ENCODE measurements at places on chromosomes 4 and X. TPM values are rescaled to one million over a fixed set of nuclear protein-coding genes. Genes with fewer than 3 reads are reported as not detected.

GRCh38 chrX:64169988-64170387 lies 35.5 kb downstream of the AMER1 start:
- no peak overlapping the region for H3K27ac ChIP-seq
- no peaks in the 10 kb centered on the region for H3K36me3 ChIP-seq
- H3K27me3 ChIP-seq: no peaks in the 10 kb centered on the region
- no peak for DNase-seq
- no peak overlapping the region for H3K4me3 ChIP-seq

The GLOD5 gene
- not detected for total RNA-seq

DNA sequence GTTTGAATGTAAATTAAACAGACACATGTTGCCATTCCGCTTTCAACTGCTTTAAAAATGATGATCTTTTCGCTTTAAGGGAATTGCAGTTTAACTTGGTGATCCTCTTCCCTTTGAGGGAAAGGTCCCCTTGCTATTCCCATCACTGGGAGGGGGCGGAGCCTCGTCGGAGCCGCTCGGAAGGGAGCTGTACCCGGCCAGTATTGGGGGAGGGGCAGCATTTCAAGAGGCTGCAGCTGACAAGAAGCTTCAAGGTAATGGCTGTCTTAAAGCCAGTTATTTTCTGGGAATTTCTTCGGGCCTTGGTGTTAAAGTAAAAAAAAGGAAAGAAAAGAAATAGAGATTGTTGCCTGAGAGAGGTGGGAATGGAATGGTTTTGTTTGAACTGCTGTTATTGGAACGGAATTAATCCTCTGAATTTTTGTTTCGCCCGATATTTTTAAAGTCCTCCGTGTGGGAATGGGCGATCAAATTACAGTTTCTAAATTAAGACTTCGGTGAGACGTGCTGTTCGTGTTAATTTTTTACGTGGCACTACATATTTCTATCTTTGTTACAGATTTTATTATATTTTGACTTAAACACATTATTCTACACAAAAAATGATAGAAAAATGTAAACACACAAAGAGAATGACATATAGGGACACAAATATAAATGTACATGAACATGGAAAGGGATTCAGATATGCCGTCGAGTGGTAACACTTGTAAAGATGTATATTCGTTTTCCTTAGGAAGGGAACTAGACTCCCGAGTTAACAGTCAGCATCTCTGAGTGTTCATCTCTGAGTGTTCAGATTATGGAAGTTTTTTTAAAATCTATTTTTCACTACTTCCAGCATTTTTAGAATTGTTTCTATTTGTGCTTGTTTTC lies 9.2 kb downstream of the PWWP3B start:
- H3K4me1 ChIP-seq: no peaks in the 10 kb centered on the region
- no peak for DNase-seq
- H3K27me3 ChIP-seq: no peaks in the 10 kb centered on the region
- H3K27ac ChIP-seq: no peak overlapping the region
- H3K36me3 ChIP-seq: no peaks in the 10 kb centered on the region

GRCh38 chrX:111102636-111103035 lies 6.6 kb downstream of the PAK3 start:
- peaks cover 6% of the 10 kb centered on the region for H3K27me3 ChIP-seq
- no peaks in the 10 kb centered on the region for H3K36me3 ChIP-seq
- peaks cover 9% of the 10 kb centered on the region for H3K4me1 ChIP-seq
- DNase-seq: no peak

DNA sequence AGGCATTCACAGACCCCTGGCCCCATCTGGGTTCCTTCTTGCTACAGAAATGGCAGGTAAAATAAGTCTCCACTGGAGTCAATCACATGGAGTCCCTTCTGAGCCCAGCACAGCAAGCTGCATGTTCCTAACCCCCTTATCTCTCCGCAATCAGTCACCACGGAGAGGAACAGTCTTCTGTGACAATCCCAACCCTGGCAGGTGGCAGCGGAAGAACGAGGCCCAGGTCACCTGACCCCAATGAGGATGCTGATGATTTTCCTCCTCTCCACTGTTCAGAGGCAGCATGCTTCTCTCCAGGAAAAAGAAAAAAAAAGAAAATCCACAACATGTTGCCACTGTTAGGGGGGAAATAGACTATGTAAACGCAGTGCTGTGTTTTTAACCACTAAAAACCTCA lies 50.1 kb downstream of the TSPAN5 start:
- peaks cover 62% of the 10 kb centered on the region for H3K4me1 ChIP-seq
- H3K4me3 ChIP-seq: no peak overlapping the region
- H3K27ac ChIP-seq: no peak overlapping the region
- DNase-seq: no peak
- peaks cover 15% of the 10 kb centered on the region for H3K36me3 ChIP-seq
- no peaks in the 10 kb centered on the region for H3K27me3 ChIP-seq

GRCh38 chrX:12149670-12150407 lies 11.6 kb downstream of the FRMPD4 start:
- no peak overlapping the region for H3K27ac ChIP-seq
- no peaks in the 10 kb centered on the region for H3K36me3 ChIP-seq
- no peak overlapping the region for H3K4me3 ChIP-seq
- no peaks in the 10 kb centered on the region for H3K27me3 ChIP-seq
- no peaks in the 10 kb centered on the region for H3K4me1 ChIP-seq
- DNase-seq: no peak

- H3K4me1 ChIP-seq: no peaks in the 10 kb centered on the region
- DNase-seq: no peak
- no peak overlapping the region for H3K27ac ChIP-seq
- H3K27me3 ChIP-seq: no peaks in the 10 kb centered on the region
- H3K36me3 ChIP-seq: no peaks in the 10 kb centered on the region
Observed at GRCh38 chr4:173685165-173685830, 155.3 kb upstream of the HAND2 start.

GRCh38 chr4:21641696-21642095 lies 306.9 kb downstream of the KCNIP4 start:
- no peaks in the 10 kb centered on the region for H3K27me3 ChIP-seq
- no peaks in the 10 kb centered on the region for H3K36me3 ChIP-seq
- H3K4me1 ChIP-seq: no peaks in the 10 kb centered on the region
- no peak overlapping the region for H3K4me3 ChIP-seq

The APLN gene
- 0.39 TPM for total RNA-seq

The CCKAR gene
- not detected for total RNA-seq

The RAB9B gene
- 0.62 TPM for total RNA-seq

The MAEA gene
- 59.2 TPM for total RNA-seq

DNA sequence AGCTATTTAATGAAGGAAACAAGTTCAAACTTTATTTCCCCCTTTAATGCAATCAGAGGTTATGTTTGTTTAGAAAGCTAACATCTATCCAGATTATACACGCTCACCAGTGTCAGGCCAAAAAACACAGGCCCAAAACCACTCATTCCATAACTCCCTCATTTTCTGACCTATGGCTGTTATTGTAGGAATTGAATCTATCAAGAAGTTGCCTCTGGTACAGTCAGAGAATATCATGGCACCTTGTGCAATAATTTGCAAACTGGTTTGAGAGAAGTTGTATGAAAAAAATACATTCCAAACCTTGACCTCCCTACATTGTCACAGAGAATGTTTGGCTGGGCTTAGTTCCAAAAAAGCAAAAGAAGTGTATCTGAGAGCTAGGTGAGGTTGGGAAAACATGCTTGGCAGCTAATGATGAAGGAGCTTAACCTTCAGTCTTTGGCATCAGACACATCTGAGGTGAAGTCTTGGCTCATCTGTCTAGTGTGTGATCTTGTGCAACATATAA lies 591.0 kb downstream of the ANKRD50 start:
- no peaks in the 10 kb centered on the region for H3K4me1 ChIP-seq
- H3K27ac ChIP-seq: no peak overlapping the region
- no peak for DNase-seq
- no peak overlapping the region for H3K4me3 ChIP-seq

The HTN1 gene
- not detected for total RNA-seq

Measured in activated T-helper 2 cell treated with anti-CD3 and anti-CD28 coated beads, Interferon-gamma antibody, Interleukin-2, Interleukin-4, amounts not matched to agents 10 μg/mL and 5 μg/mL and 100 μg/mL, durations not matched to agents 14 hours and 24 hours and 36 hours (primary cell).